ENCODE measurements at places on chromosomes 3 and 15. TPM values are rescaled to one million over a fixed set of nuclear protein-coding genes. Genes with fewer than 3 reads are reported as not detected.

PLS1 gene
- total RNA-seq, result 9.9 TPM

DNA sequence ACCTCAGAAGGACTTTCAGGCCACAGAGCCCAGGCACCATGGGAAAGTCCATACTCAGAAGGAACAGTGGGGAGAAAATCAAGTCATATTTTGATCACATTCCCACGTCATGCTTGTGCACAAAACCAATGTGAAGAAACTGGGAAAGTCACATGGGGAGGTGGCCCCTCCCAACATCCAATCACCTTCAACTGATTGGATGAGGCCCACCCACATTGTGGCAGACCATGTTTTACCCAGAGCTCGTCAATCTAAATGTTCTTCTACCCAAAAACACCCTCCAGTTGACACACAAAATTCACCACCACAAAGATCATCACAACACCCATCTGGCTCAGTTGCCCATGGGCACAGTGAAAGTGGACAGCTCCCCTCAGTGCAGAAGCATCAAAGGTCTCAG, 248.2 kb upstream of the IGF1R start:
- H3K4me3 ChIP-seq, result no peak overlapping the region
- no peak for DNase-seq
- no peaks in the 10 kb centered on the region for H3K4me1 ChIP-seq
- no peaks in the 10 kb centered on the region for H3K36me3 ChIP-seq
- H3K27me3 ChIP-seq, result no peaks in the 10 kb centered on the region
- no peak overlapping the region for H3K27ac ChIP-seq

LPCAT4 gene
- 23.5 TPM for total RNA-seq

DNA sequence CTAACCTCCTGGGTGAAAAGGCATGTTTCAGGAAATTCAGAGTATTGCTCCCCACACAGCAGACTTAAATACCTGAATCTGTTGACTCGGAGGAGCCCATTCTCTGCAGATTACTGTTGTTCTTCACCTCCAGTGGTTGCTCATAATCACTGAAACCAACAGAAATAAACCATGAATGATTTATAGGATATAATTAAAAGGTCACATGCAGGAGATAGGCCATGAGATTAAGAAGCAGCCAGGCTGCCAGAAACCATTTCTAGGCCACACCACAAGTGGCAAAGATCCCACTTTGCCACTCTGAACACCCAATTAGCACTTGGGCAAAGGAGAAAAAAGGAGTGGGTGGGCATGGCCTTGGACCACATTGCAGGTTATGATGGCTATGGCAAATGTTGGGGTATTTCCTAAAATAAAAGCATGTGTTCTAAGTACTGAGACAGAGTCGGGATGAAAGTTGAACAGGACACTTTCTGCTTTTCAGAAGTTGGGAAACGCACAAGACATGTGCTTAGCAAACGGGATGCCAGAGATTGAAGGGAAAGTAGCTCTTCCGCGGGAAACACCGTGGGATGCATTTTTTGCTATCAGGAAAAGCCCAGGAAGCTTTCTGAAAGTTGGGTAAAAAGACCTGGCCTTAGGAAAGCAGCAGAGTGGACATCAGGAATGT, 1.5 kb downstream of the CDC25A start:
- H3K27me3 ChIP-seq, result no peaks in the 10 kb centered on the region
- no peaks in the 10 kb centered on the region for H3K4me1 ChIP-seq
- no peak overlapping the region for H3K27ac ChIP-seq
- no peak overlapping the region for H3K4me3 ChIP-seq
- H3K36me3 ChIP-seq, result no peaks in the 10 kb centered on the region

- H3K4me1 ChIP-seq, result no peaks in the 10 kb centered on the region
- no peaks in the 10 kb centered on the region for H3K36me3 ChIP-seq
- no peak overlapping the region for H3K27ac ChIP-seq
- no peak overlapping the region for H3K4me3 ChIP-seq
- DNase-seq, result no peak
- no peaks in the 10 kb centered on the region for H3K27me3 ChIP-seq
Measured at GRCh38 chr3:54771050-54771449, 156.8 kb downstream of the LRTM1 start.

- H3K4me3 ChIP-seq, result no peak overlapping the region
- no peaks in the 10 kb centered on the region for H3K36me3 ChIP-seq
- no peak for DNase-seq
Measured at GRCh38 chr3:103862415-103862814, 1427.6 kb downstream of the ZPLD1 start.

CASR gene
- 9.5 TPM for total RNA-seq

SPSB4 gene
- total RNA-seq, result 15.4 TPM

SPRED1 gene
- 5.1 TPM for total RNA-seq

DNA sequence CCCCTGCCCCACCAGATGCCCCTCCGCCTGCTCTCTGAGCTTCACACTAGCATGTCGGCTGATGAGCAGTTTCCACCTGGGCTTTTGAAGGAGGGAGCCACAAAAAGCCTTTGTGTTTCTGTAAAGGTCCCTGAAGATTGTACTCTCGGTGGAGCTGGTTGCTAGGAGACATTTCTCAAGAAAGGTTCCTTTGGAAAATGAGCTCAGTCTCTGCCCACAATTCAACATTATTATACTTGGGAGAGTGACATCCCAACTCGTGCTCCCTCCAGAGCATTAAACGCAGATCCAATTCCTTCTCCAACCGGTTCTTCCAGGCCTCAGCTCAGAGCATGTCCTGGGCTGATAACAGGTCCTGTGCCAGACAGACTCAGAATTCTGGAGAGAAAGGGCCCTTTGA, 26.8 kb upstream of the FAM107A start:
- H3K4me1 ChIP-seq, result no peaks in the 10 kb centered on the region
- H3K27ac ChIP-seq, result no peak overlapping the region
- no peak for DNase-seq
- H3K4me3 ChIP-seq, result no peak overlapping the region
- H3K27me3 ChIP-seq, result no peaks in the 10 kb centered on the region

MESP2 gene
- 0.38 TPM for total RNA-seq

- H3K27me3 ChIP-seq, result no peaks in the 10 kb centered on the region
- H3K36me3 ChIP-seq, result no peaks in the 10 kb centered on the region
- H3K4me3 ChIP-seq, result peak overlapping the region; percentile 42
- H3K4me1 ChIP-seq, result peaks cover 6% of the 10 kb centered on the region
- DNase-seq, result no peak
- H3K27ac ChIP-seq, result peak overlapping the region; percentile 82
Measured at GRCh38 chr3:119580067-119580760, 922 bp downstream of the ADPRH start.

GRCh38 chr3:143241481-143241951, 121.9 kb downstream of the CHST2 start:
- H3K27ac ChIP-seq, result no peak overlapping the region
- no peaks in the 10 kb centered on the region for H3K4me1 ChIP-seq
- no peak for DNase-seq
- H3K4me3 ChIP-seq, result no peak overlapping the region

GRCh38 chr3:180961087-180961486, 28.4 kb downstream of the DNAJC19 start:
- H3K4me1 ChIP-seq, result no peaks in the 10 kb centered on the region
- peaks cover 38% of the 10 kb centered on the region for H3K36me3 ChIP-seq
- H3K27me3 ChIP-seq, result no peaks in the 10 kb centered on the region
- no peak overlapping the region for H3K27ac ChIP-seq

DNA sequence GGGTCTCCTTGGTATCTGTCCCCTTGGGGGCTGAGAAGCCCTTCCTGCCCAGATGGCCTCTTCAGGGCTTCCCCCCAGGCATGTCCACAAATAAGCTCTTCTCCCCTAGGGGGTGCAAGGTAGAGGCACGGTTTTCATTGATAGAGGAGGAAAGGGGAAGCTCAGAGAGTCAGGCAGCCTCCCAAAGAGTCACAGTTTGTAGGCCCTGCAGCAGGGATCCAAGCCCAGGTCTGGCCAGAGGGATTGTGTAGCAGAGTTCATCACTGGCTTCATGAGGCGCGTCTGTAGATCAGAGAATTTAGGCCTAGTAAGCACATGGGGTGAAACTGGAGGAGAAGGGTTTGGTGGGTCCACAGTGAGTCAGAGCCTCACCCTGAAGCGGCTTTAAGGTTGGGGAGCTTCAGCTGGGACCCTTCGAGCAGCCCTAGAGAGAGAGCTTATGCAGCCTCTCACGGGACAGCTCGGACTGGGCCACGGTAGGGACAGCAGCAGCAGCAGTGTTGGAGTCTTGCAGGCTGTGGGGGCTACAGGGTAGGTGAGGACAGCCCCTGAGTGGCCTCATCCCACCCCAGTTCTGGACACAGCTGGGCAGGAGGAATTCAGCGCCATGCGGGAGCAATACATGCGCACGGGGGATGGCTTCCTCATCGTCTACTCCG, 37.5 kb upstream of the ESYT3 start:
- no peak overlapping the region for H3K27ac ChIP-seq
- no peaks in the 10 kb centered on the region for H3K27me3 ChIP-seq
- no peak overlapping the region for H3K4me3 ChIP-seq
- DNase-seq, result no peak
- H3K4me1 ChIP-seq, result no peaks in the 10 kb centered on the region
- H3K36me3 ChIP-seq, result no peaks in the 10 kb centered on the region

HCN4 gene
- 1.1 TPM for total RNA-seq

- no peak for DNase-seq
- no peaks in the 10 kb centered on the region for H3K27me3 ChIP-seq
- H3K4me3 ChIP-seq, result no peak overlapping the region
- H3K27ac ChIP-seq, result no peak overlapping the region
- H3K4me1 ChIP-seq, result no peaks in the 10 kb centered on the region
- no peaks in the 10 kb centered on the region for H3K36me3 ChIP-seq
Measured at GRCh38 chr3:78867409-78868372, 900.1 kb downstream of the ROBO1 start.

DNA sequence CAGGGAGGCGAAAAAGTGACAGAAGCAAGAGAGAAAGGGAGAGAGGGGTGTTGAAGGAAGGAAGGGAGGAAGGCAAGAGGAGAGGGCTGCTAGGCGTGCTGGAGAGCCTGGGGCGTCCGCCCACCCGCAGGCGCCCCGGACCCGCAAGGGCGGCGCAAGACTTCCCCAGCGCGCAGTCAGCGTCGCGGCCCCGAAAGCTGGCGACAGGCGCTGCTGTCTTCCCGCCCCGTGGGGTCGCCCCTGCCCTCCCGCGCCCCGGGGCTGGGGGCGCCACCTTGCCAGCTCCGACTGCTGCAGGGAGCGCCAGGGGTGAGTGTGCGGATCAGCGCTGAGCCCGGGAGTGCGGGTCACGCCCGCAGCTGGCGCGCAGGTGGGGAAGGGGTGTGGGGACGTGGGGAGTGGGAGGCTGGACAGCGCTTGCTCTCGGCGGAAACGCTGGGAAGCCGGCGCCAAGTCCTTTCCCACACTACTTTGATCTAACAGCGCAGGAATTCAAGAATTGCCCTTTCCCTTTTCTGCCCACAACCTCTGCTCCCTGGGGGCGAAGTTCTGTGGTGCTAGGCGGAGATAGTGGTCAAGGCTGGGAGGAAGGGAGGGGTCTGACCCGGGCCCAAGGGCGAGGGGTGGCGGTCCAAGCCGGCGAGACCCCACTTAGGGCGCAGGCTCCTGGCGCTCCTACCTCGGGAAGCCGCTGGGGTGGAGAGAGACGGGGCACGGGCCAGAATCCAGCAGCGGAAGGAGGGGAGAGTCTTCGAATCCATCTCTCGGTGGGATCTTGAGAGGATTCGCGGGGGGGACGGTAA, 266.1 kb downstream of the CGGBP1 start:
- no peaks in the 10 kb centered on the region for H3K36me3 ChIP-seq
- DNase-seq, result peak; percentile 15
- no peaks in the 10 kb centered on the region for H3K27me3 ChIP-seq
- H3K4me1 ChIP-seq, result no peaks in the 10 kb centered on the region

OIP5 gene
- 0.17 TPM for total RNA-seq

DNA sequence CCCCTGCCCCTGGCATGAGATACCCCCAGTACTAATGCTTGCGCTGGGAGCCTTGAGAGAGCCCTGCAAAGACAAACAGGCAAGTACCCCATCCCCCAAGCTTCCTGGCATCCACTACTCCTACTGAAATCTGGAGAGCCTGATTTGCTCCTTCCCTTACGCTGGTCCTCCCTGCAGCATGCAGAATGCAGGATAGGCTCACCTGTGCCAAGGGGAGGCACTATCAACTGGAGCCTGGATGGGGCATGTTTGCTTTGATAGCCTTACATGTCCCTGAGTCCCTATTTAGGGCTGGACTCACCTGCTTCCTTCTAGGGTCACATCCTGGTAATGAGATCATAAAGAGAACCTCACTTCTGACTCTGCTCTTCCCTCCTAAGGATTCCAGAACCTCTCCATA, 42.9 kb downstream of the RAB11A start:
- DNase-seq, result no peak
- no peaks in the 10 kb centered on the region for H3K27me3 ChIP-seq
- no peak overlapping the region for H3K4me3 ChIP-seq
- peaks cover 21% of the 10 kb centered on the region for H3K4me1 ChIP-seq
- H3K36me3 ChIP-seq, result no peaks in the 10 kb centered on the region

SLC22A14 gene
- total RNA-seq, result 0.12 TPM

GRCh38 chr15:90063770-90064247, 38.5 kb downstream of the IDH2 start:
- H3K27ac ChIP-seq, result peak overlapping the region; percentile 84
- H3K4me1 ChIP-seq, result peaks cover 28% of the 10 kb centered on the region
- H3K27me3 ChIP-seq, result no peaks in the 10 kb centered on the region
- peaks cover 4% of the 10 kb centered on the region for H3K36me3 ChIP-seq

DNA sequence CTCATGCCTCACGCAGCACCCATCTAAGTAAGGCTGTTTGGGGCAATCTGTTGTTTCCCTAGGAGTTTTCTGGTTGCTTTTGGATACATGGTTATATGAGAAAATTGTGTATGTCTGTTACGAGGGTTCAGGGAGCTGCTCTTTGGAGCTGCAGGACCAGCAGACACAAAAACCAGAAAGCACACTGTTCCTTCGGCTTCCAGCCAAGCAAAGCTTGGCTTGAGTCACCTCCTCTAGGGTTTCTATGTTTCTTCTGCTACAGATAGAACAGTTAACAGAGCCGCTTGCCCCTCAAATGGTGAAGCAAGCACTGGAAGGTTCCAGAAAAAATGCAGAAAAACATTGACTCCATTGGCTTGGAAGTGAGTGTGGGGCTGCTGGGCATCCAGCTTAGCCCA, 49.2 kb upstream of the CTDSPL start:
- DNase-seq, result no peak
- H3K27me3 ChIP-seq, result no peaks in the 10 kb centered on the region
- no peak overlapping the region for H3K4me3 ChIP-seq

ASTE1 gene
- total RNA-seq, result 2.6 TPM
